Hematopoietic multipotent progenitor cell treated with erythropoietin and hydrocortisone succinate and interleukin-3 and kit ligand, for 6 days (in vitro differentiated cells): ENCODE measurements at places on chromosomes 12 and 14.

GRCh38 chr14:89697281-89698060 lies 257.1 kb downstream of the EFCAB11 start:
- DNase-seq = no peak

DNA sequence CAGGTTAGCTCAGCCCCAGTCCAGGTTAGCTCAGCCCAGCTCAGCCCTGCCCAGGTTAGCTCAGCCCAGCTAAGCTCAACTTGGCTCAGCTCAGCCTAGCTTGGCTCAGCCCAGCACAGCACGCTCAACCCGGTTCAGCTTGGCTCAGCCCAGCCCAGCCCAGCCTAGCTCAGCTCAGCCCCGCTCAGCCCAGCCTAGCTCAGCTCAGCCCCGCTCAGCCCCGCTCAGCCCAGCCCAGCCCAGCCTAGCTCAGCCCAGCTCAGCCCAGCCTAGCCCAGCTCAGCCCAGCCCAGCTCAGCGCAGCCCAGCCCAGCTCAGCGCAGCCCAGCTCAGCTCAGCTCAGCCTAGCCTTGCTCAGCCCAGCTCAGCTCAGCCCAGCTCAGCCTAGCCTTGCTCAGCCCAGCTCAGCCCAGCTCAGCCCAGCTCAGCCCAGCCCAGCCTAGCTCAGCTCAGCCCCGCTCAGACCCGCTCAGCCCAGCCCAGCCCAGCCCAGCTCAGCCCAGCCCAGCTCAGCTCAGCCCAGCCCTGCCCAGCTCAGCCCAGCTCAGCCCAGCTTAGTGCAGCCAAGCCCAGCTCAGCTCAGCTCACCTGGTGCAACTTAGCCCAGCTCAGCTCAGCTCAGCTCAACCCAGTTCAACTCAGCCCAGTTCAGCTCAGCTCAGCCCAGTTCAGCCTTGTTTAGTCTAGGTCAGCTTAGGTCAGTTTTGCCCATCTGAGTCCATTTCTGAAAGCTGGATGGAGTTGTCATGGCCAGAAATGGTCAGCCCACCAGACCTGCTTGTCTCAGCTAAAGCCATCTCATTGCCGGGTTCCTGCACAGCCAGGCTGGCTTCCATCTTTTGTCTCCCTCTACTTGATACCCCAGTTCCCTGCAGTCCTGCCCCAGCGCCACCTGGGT lies 333.6 kb downstream of the TMEM121 start:
- peak; percentile 78 for DNase-seq

DNA sequence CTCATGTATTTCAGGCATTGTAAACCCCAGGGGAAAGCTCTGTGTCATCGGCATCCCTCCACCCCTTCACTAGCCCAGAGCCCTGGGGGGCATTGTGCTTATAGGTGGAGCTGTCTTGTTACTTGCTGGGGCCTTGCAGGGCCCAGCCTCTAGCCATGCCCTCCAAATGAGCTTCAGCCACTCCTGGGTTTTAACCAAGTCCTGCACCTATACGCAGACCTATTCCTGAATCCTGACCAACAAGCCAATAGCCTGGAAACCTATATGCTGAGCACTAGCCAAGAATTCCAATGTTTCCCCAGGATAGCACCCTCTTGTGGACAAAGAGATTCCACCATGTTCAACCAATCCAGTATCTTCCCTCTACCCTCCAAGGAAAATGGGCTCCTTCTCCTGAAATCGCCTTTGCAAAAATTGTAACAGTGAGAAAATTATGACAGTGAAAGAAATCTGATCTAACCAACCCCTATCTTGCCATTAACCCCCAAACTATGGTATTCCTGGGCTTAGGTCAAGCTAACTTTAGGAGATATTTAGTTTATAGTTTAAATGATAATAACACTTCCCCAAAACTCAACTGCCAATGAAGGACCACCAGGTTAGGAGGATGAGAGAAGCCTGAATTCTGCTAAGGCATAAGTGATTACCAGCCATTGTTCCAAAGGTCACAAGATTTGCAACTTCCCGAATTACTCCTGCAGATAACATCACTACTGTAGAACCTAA lies 55.5 kb downstream of the TTC7B start:
- DNase-seq = peak; percentile 57

- DNase-seq = peak; percentile 80
Observed at GRCh38 chr14:69475194-69475818, 9.2 kb upstream of the PLEKHD1 start.

- DNase-seq = peak; percentile 52
Observed at GRCh38 chr12:21989819-21990412, 48.7 kb upstream of the ABCC9 start.

DNA sequence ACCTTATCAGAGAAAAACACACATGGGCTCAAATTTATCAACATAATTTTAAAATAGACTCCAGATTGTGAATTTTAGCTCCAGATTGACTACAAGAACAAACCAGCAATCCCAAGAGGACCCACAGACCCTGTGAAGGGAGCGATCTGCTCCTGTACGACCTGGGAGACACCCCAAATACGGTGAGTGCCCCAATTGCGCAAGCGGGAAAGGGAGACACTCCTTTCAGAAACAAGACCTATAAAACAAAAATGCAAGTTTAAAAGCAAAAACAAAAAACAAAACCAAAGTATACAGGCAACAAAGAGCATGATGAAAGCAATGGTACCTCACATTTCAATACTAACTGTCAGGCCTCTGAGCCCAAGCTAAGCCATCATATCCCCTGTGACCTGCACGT lies 32.1 kb downstream of the DNAI7 start:
- no peak for DNase-seq

GRCh38 chr14:64178814-64179213 lies 115.4 kb downstream of the ESR2 start:
- DNase-seq = no peak

- DNase-seq = no peak
Observed at GRCh38 chr12:79765157-79765556, 74.4 kb upstream of the PAWR start.

GRCh38 chr12:24244801-24245200 lies 295.3 kb upstream of the SOX5 start:
- DNase-seq = no peak

DNA sequence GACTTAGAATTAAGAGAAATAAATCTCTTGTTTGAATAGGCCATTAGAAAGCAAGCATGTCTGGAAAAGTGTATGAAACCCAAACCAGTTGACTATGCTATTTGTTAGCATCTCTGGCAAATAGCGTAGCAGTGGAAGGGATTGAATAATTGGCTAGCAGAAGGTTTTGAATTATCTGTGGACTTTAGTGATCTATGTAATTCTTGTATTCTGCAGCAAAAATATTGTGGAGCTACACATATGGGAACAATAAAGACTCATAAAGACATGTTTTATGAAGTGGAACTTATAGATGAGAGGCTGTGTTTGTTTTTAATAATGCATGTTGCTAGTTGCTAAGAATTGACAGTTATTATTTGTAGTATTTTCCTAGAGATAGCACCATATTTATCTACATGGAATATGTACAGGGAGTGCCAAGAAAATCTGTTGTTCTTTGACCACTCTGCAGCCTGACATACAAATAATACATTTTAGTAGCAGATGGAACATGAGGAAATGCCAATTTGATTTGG lies 4.7 kb downstream of the SRGAP1 start:
- DNase-seq = no peak

GRCh38 chr14:28398506-28398905 lies 368.1 kb upstream of the FOXG1 start:
- DNase-seq = no peak

DNA sequence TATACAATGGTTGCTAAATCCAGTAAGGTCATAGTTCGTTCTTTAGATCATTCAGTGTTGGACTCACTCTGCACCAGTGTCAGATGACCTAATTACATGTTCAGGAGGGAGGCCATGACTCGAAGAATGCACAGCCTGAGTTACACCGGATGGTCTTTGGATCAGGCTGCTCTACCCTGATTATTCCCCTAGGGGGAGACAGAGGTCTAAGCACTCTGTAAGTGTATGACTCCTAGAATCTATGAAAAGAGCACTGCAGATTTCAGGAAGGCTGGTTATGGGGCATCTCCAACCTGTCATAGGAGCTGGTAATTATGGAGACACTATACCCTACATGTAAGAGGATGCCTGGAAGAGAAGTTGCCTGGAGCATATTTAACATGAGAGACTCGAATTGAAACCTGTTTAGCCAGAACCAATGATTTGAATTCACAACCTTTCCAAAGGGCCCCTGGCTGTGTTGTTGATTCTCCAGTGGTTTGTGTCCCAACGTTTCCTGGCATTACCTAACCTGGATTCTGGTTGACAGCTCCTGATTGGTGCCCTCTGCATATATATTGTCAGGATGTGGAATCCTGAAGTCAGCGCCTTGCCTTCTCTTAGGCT lies at the start of gene MUCL1:
TSS of gene MUCL1 (plus strand) at position 584 of the 606 bp plus-strand sequence. CDS start 67 bp downstream, outside the sequence.
- DNase-seq = peak; percentile 87

GRCh38 chr12:67540920-67541624 lies 107.5 kb upstream of the DYRK2 start:
- DNase-seq = no peak

- no peak for DNase-seq
Observed at GRCh38 chr12:110758922-110759321, 16.2 kb upstream of the PPP1CC start.

DNA sequence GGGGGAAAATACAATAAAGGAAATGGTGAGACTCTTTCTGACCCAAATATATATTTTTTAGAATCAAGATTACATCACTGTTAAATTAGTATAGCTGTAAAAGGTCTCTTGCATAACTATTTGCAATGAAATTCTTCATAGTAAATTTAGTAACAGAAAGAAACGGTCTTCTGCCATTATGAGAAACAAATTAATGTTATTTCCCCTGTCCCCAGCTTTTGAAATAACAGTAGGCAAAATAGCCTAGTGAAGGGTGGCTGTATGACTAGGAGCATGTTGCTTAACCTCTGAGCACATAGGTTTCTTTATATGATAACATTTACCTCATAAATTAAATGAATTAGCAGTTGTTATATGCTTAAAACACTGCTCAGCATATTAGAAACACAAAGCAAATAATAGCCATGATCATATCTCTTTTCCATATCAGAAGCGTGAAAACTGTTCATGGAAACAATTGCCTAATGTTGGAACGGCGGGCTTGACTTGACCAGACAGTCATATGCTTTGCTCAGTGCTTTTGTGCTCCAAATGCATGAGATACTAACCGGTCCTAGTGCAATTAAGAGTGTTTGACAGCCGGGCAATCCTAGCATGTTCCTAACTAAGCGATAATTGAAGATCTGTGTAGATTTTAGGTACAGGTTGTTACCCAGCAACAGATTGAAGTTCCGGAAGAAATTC lies 24.0 kb downstream of the BHLHE41 start:
- DNase-seq = no peak

DNA sequence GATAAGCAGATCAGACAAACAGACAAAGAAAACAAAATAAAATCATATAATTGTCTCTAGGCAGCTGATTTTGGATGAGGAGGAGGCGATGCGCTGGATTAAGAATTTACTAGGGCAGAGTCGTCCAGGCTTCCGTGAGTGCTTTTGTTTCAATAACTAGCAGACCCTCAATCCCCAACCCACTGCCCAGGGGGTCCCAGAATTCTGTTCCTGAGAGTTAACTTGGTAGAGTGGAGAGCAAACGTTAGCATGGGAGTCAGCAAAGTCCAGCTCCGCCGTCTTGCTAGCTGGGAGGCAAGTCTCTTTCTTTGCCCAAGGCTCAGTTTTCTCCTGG lies 95.5 kb upstream of the TBX5 start:
- no peak for DNase-seq

- DNase-seq = no peak
Observed at GRCh38 chr12:117816-118345, 51.3 kb downstream of the IQSEC3 start.

DNA sequence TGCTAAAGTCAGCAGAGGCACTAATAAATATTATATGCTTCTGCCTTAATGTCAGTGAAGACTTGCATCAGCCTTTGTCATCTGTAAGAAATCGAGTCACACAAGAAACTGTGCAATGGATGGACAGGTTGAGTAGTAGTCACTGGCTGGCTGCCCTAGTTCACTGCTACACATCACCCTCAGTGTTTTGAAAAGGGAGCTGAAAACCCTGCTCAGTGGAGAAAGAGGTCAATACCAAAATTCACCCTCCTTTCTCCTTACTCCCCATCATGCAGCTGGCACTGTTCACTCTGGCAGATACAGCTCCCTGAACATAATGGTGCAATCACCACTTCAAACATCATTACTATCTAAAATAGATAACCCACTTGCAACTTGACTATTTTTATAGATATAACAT lies 6.6 kb downstream of the ANKS1B start:
- DNase-seq = no peak

DNA sequence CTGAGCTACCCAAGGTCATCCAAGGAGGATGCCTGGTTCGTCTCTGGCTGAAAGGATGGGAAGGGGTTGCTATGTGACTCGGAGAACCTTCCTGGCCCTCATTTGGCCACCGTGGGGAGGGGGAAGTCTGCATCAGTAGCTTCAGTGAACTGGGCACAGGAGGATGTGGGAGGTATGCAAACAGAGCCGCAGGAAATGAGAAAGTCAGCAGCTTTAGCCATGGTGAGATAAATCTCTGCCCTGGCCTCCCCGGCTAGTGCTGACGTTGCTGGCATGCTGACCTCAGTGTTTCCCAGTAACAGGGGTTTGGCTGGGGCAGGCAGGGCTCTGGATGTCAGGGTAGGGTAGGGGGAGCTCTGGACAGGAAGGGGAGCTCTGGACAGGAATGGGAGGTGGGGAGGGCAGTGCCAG lies 2.3 kb upstream of the CEBPE start:
- no peak for DNase-seq

DNA sequence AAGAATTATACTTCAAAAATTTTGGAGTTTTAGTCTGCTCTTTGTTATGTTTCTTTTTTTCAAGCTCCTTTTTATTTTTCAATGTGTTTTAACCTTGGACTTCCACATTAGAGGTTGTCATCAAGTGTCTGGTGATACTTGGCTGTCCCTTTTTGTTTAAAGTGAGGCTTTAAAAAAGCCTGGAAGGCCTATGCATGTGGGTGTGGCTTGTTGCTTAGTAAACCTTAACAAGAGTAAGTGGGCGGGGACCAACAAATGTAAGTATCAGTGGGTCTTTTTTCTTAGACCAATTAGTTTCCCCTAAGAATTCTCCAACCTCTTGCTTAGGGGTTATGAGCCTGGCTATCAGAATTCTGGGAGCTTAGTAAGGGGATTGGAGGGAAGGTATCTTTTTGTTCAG lies 26.4 kb downstream of the HCFC2 start:
- peak; percentile 42 for DNase-seq

DNA sequence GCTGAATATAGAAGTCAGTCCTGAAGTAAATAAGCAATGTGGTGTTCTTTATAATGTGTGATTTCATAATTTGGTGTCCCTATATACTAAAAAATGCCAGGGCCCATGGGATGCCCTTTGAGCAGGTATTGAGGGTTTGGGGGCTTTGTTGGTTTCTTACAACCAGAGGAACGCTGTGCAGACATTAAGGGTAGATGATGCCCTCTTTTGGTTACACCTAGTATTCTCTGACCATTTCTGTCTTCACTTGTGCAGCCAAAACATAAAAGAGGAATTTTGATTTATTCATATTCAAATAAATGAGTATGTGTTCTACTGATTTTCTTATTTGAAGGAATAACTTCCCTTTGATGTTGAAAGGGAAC lies 3.0 kb downstream of the LGR5 start:
- DNase-seq = no peak
